ENCODE measurements at places on chromosomes 2 and 18.

GRCh38 chr2:240935103-240935876, 29.2 kb downstream of the CROCC2 start:
- DNase-seq, result no peak

DNA sequence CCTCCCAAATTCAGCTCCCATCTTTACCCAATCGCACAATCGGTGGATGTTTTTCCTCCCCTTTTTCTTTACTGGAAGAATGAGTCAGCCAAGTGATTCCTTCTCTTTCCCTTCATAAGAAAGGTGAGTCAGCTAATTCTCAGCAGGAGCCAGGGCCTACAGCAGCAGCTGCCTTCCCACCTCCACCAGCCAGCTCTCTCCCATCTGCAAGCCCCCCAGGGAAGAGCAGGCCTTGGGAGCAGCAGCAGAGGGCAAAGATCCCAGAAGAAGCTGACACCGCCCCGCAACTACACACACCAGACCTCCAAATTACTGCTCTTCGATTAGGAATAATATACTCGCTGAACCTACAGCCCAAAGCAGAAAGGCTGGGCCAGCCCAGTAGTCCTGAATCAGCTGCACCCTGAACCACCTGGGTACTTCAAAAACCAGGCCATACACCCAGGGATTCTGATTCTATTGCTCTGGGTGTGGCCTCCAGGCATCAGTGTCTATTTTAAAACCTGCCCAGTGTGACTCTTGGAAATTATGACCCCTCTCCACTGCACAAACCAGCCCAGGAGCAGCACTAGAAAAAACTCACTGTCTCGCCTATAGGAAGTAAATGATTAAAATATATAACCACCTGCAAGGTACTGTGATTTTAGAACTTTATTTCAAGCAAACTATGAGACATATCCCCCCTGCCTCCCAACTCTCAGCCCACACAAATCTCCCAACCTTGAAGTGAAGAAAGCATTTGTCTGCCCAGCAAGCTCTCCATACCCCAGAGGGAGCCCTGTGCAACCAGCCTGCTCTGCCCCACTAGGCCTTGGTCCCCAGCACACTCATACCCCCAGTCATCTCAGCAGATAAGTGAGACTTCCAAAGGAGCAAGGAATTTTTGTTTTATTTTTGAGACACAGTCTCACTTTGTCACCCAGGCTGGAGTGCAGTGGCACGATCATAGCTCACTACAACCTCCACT, 7.3 kb downstream of the SFXN5 start:
- DNase-seq, result no peak

- no peak for DNase-seq
Observed at GRCh38 chr2:3587432-3587831, 7.5 kb upstream of the COLEC11 start.

DNA sequence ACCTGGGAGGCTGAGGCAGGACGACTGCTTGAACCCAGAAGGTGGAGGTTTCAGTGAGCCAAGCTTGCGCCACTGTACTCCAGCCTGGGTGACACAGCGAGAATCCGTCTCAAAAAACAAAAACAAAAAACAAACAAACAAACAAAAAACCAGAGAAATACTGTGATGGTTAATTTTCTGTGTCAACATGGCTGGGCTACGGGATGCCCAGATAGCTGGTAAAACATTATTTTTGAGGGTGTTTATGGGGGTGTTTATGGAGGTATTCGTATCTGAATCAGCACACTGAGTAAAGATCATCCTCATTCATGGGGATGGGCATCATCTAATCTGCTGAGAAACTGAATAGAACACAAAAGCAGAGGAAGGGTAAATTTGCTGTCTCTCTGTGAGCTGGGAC, 40.8 kb upstream of the COX7A2L start:
- no peak for DNase-seq

- no peak for DNase-seq
Observed at GRCh38 chr2:16218625-16219024, 278.3 kb downstream of the MYCN start.

DNA sequence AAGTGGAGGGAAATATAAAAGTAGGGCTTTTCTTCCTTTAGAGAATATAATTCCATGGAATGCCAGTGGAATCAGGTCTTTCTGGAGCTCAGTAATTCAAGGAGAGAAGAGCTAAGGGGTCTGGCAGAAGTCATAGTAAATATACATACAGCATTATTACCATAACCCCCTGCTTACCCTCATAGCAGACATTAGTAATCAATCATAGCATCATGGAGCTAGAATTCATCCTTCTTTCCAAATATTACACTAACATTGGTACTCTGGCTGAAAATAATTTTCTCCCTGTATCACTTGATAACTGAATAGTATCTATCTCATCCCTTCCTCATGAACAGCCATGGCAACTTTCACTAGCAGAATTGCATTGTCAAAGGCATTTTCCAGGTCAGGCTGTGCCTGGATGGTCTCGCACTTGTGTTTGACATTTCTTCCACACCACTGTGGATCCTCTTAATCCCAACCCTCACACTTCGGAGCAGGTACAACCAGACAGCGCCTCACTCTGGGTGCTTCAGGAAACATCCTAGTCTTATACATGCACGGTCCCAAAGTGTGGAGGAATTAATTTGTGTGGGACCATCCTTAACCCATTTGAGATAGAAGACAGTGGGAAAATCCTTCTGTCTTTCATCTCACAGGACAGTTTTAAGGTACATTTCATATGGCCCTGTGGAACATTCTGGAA, 84.2 kb upstream of the SEC11C start:
- no peak for DNase-seq

GRCh38 chr2:227759411-227760118, 13.9 kb downstream of the SCYGR8 start:
- no peak for DNase-seq

- no peak for DNase-seq
Observed at GRCh38 chr2:64613276-64613675, 40.4 kb downstream of the SERTAD2 start.

GRCh38 chr2:230012267-230012884, 56.3 kb downstream of the SLC16A14 start:
- no peak for DNase-seq

DNA sequence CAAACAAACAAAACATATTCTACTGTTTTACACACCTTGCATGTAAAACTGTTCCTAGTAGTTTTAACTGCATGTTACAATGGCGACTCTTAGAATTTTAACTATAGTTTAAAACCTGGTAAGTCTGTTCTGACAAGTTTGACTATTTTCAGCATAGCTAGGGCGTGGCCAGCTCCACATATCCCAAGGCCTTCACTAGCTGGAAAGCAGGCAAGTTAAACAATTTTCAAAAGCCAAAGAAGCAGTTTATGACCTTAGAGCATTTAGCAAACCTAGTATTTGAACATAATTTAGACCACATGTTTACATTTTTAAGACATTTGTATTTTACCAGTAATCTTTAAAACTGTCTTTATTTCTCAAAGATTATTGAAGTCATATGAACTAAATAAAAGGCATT, 402.8 kb upstream of the SYT4 start:
- no peak for DNase-seq

- no peak for DNase-seq
Observed at GRCh38 chr2:215722986-215723630, 287.2 kb upstream of the FN1 start.

- DNase-seq, result no peak
Observed at GRCh38 chr2:111975053-111975552, 76.7 kb downstream of the MERTK start.

DNA sequence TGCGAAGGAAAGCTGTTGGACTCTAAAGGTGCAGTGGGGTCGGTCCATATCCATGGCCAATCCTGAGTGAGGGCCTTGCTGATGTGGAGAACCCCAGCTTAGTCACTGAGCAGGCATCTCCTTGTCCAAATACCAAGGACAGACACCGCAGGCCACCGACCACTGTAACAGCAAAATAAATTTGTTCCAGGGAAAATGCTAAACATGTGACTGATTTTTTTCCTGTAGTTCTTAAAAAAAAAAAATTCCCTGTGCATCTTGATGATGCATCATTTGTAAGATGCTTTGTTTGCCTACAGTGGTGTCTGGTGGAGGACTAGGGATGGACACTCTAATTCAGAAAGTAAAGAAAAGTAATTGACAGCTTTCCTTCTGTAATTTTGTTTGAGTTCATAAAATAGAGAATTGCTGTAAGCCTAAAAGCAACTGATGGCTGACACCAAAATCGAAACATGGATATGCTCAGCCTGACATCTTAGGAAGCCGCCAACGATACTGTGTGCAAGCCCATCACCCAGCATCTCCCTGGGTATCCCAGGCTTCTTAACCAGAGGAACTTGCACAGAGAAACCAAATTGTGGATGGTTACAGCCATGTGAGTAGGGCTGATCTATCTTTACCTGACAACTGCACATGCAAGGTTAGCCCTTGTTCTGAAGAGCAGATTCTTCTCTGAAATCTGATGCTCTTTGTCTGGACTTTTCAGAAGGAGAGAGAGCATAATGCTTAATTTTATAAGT, 188.6 kb downstream of the ARL4C start:
- no peak for DNase-seq

DNA sequence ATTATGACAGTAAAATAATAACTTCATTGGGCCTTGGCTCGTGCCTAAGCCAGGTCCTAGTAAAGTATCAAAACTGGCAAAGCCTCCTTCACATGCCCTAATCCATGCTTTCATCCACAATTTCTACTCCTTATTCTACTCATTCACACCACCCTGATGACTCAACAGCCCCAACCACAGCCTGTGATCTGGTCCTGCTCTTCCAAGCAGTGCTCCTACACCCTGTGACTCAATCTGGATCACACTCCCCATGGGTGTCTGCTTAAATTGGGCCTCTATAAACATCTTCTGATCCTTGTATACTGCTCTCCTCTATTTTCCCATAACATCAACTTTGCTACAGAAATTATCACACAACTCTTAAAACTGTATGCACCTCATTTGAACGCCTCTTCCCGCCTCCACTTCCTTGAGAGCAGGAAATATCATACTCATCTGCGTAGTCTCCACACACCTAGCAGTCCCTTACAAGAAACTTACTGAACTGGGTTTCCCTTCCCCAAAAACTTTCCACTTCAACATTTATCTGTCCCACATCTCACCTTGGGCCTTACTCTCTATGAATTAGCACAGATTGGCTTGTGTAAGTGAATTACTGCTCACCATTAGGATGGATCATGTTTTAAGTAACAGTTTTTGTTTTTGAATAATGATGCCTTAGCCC, 15.9 kb downstream of the GTF3C3 start:
- no peak for DNase-seq

DNA sequence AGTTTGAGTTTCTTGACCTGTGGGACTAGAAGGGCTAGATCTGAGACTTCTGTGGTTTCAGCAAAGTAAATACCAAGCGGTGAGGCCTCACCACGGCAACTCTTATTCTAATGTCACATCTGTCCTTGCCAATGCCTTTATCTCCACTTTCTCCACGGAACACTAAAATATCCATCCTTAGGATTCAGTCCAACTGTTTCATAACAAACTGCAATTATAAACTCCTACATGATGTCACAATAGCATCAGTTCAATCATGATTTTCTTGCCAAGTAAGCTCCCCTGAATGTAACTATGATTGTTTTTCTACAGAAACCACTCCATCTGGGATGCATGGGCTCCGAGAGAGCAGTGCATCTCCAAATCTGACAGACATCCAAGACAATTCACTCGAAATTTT, 79.6 kb downstream of the LRATD1 start:
- DNase-seq, result no peak

DNA sequence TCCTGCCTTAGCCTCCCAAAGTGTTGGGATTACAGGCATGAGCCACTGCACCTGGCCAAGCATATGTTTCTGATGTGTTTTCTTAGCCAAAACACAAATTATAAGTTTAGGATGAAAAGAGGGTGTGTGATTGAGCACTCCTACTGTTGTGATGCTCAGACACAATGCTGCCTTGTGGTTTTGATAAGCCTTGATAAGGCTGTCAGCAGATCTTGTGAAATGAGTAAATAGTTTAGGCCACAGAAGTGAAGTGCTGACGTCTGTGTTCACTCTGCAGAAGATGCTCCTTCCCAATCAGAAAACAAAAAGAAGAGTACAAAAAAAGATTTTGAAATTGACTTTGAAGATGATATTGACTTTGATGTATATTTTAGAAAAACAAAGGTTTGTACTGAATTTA, 24.3 kb downstream of the NCAPH start:
- no peak for DNase-seq

DNA sequence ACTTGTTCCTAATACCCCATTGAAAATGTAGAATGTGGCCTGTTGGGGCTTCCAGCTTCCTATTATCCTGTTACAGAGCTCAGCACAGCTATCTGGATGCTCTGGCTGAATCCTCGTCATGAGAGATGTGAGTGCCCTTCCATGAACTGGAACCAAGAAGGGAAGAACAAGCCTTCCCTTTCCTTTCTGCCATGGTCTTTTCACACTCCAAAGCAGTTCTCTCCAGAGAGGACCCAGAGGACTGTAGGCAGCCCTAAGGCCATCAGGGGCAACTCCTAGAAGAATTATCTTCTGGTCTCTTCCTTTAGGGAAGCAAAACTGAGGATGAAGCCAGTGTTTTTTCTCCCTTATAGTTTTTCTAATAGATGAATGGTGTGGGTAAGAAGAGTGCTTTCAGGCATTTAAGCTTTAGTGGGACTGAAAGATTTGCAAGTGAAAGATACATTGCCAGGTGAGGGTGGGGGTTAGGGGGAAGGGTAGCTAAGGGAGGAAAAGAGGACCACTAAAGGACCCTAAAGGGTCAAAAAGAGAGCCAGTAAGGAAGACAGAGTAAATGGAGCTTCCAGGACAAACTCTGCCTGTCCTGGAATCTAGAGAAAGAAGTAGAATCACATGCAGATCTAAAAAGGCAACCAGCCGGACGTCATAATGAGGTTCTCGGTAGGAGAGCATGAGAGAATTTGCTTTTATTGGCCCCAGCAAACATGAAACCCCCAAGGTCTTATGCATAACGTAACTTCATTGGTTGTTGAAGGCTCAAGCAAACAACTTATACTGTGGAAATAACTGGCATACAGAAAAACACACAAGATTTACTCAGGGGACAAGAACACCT, 12.4 kb upstream of the XPO1 start:
- DNase-seq, result no peak

GRCh38 chr18:7417727-7418126, 149.4 kb upstream of the PTPRM start:
- no peak for DNase-seq

DNA sequence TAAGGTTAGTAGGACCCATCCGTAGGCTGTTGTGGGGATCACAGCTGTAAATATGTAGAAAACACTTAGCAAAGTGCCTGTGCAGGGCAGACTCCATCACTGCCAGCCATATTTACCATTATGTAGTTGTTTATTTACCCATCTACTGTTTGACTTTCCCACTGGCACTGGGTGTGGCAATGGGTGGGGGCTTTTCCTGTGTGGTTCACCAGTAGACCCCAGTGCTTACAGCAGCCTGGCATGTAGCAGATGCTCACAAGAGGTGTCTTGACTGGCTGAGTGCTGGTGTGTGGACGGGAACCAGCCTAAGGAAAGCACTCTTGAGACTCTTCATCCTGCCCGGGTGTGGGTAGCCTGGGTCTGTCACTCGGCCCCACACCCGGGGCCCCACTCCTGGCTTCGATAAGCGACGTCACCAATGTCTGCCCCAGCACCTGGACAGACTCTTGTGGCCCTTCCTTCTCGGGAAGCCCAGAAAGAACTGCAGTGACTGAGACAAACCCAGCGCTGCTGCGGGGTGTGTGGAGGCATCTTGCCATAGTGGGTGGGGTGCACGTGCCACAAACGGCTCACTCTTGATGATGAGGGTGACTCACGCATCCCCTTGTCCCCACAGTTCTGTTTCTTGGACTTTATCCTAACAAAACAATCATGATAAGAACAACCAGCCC, 78.3 kb downstream of the HDAC4 start:
- no peak for DNase-seq

All from right renal pelvis (tissue), 4 donors.